ENCODE measurements at places on chromosomes 4 and X. TPM values are rescaled to one million over a fixed set of nuclear protein-coding genes. Genes with fewer than 3 reads are reported as not detected.

Gene USP17L21
- not detected for total RNA-seq

Gene FGG
- total RNA-seq, result not detected

Gene KIF4A
- total RNA-seq, result 1.8 TPM

Gene NPNT
- 5.2 TPM for total RNA-seq

Gene HAND2
- total RNA-seq, result 3.4 TPM

Gene P2RY10
- total RNA-seq, result 0.64 TPM

Gene BCLAF3
- total RNA-seq, result 6.9 TPM

Gene GLUD2
- 2.7 TPM for total RNA-seq

Gene ZNF518B
- total RNA-seq, result 20.4 TPM

Gene CNKSR2
- 0.73 TPM for total RNA-seq

Gene CT45A10
- total RNA-seq, result not detected

Gene DAPP1
- 28.5 TPM for total RNA-seq

Gene PCSK1N
- total RNA-seq, result 2.7 TPM

Gene TRAM1L1
- total RNA-seq, result 4.3 TPM

Gene PDCL2
- total RNA-seq, result not detected

Gene TSPAN7
- total RNA-seq, result 25.7 TPM

Gene MTMR8
- 1.4 TPM for total RNA-seq

Gene CFP
- 4.5 TPM for total RNA-seq

Gene FAM9A
- total RNA-seq, result not detected

Gene CETN2
- 24.1 TPM for total RNA-seq

Gene PAK3
- 2.7 TPM for total RNA-seq

Gene MAD2L1
- 1.6 TPM for total RNA-seq

Gene CXCL9
- not detected for total RNA-seq

Gene EDNRA
- total RNA-seq, result 4.3 TPM

Measured in suprapubic skin (tissue), 4 donors.